Hematopoietic multipotent progenitor cell (in vitro differentiated cells): ENCODE measurements at places on chromosomes 12 and 14. TPM values are rescaled to one million over a fixed set of nuclear protein-coding genes. Genes with fewer than 3 reads are reported as not detected.

Gene ITGB7
- total RNA-seq: 17.0 TPM

Gene GZMB
- under 0.01 TPM for total RNA-seq

Gene LHX5
- not detected for total RNA-seq

Gene GYS2
- not detected for total RNA-seq

Gene CDKL1
- total RNA-seq: 6.5 TPM

Gene SLC4A8
- total RNA-seq: 5.1 TPM

Gene KRT81
- 2.7 TPM for total RNA-seq
